ENCODE measurements at places on chromosomes 2 and 18.

DNA sequence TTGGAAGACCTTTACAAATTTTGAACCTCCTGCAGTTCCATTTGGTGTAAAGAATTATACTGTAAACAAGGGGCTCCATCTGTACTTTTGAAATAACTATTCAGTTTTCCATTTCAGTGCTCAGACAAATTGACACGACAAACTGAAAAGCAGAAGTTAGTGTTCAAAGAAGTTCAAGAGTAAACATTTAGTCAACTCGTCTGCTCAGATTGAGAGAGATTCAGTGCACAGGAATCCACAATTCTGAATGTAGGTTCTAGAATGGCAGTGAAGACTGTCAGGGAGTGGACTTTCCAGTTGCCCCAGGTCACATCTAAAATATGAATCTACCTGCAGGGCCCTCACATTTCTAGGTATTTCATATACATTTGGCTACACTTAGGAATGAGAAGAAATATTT lies 322.3 kb upstream of the TCF4 start:
- DNase-seq = no peak

- DNase-seq = no peak
These were observed 341.4 kb downstream of the SLC4A3 start for GRCh38 chr2:219968685-219969345.

DNA sequence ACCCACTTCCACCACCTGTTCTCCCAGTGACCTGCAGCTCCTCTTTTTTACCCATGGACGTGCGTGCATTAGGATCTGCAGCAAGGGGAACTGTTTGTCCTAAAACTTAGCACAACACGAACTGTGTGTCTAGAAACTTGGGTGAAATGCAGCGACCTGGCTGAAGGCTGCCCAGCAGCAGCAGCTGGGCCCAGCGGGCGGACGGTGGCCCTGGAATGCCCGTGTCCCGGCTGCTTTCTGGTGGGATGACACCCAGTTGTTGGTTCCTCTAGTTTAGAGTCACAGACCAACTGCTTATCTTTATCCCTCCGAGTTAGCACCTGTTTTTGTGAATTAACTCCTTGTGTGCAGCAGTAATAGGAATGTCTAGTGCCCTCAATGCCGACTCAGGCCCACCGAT lies 61.9 kb upstream of the PXDN start:
- DNase-seq = no peak

GRCh38 chr2:65329525-65329924 lies 101.9 kb downstream of the ACTR2 start:
- DNase-seq = no peak

DNA sequence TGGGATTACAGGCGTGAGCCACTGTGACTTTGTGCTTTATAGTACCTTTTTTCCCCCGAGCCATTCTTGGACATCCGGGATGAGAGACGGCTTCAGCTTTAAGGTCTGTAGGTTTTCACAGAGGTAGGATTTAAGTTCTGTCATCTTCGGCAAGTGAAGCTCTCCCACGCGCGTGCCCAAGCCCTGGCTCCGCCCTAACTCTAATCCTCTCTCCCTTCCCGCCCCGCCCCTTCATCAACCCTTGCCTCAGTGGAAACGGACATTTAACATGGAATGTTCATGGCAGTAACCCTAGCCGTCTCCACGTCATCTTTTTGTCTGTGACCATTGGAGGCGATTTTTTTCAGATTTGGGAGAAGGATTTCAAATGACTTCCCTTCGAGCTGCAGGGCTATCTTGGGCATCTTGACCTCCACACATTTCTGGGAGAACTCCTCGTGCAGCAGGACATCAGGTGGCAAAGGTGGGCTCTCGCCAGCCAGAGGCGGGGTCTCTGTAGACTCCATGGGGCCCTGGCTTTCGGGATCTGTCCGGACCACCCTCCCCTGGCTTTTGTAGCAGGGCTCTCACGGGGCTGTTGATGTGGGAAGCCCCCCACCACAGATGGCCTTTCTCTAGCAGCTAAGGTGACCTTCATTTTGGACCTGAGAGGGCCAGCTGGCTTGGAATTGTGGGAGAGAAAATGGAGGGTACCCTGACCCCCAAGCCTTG lies 6.8 kb downstream of the COLEC11 start:
- no peak for DNase-seq
